Renal cortical epithelial cell (primary cell): ENCODE measurements at places on chromosomes 16 and 17. TPM values are rescaled to one million over a fixed set of nuclear protein-coding genes. Genes with fewer than 3 reads are reported as not detected.

GRCh38 chr17:75250009-75250471 lies 11.4 kb downstream of the GGA3 start:
- peak; percentile 39 for DNase-seq

DNA sequence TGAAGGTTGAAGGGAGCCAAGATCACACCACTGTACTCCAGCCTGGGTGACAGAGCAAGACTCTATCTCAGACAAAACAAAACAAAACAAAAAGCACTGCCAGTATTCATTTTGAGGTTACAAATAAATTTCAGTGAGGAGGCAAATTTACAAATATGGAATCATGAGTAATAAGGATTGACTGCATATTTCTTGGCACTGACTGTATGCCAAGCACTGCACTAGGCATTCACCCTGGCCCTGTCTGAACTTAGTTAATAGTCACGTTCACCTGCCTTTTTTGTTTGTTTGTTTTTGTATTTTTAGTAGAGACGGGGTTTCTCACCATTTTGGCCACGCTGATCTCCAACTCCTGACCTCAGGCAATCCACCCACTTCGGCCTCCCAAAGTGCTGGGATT lies 5.1 kb downstream of the LDAF1 start:
- no peak for DNase-seq

GRCh38 chr16:55138298-55138697 lies 185.7 kb upstream of the IRX6 start:
- DNase-seq, result no peak

GRCh38 chr17:78665952-78666920 lies 89.0 kb upstream of the DNAH17 start:
- no peak for DNase-seq

DNA sequence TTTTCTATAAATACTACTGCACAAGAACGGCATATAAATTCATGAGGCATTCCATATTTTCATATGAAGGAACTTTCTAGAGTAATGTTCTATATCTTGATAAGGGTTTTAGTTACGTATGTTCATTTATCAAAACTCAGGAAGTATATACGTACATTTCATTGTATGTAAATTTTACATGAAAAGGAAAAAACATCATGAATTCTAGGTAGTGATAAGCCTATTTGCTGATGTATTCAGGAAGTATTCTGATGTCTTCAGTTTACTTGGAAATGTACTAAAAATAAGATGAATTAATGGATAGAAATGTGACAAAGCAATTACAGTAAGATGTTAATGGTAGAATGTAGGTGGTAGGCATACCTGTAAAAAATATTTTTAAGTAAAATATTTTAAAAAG lies 4.7 kb downstream of the DGKE start:
- DNase-seq, result no peak

- no peak for DNase-seq
Measured at GRCh38 chr16:67942200-67942509, 1.8 kb downstream of the LCAT start.

Gene GNAO1
- total RNA-seq, result 8.3 TPM in 1 of 2 replicates, not detected in the other
